Nephron progenitor cell (in vitro differentiated cells): ENCODE measurements at places on chromosomes 12 and 14.

GRCh38 chr12:77031745-77032144 is 33.6 kb downstream of the E2F7 start:
- no peak for DNase-seq

- DNase-seq, result no peak
Observed at GRCh38 chr12:109827566-109828550, 5.3 kb downstream of the TRPV4 start.

DNA sequence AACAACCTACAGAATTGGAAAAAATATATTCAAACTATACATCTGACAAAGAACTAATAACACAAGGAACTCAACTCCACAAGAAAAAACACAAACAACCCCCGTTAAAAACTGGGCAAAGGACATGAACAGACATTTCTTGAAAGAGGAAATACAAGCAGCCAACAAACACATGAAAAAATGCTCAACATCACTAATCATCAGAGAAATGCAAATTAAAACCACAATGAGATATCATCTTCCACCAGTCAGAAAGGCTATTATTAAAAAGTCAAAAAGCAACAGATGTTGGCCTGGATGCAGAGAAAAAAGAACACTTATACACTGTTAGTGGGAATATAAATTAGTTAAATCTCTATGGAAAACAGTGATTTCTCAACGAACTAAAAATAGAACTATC is 82.6 kb upstream of the CCDC91 start:
- DNase-seq, result no peak

GRCh38 chr12:21599143-21599999 is 5.3 kb downstream of the GYS2 start:
- no peak for DNase-seq

GRCh38 chr12:45828402-45828801 is 98.9 kb downstream of the ARID2 start:
- no peak for DNase-seq

DNA sequence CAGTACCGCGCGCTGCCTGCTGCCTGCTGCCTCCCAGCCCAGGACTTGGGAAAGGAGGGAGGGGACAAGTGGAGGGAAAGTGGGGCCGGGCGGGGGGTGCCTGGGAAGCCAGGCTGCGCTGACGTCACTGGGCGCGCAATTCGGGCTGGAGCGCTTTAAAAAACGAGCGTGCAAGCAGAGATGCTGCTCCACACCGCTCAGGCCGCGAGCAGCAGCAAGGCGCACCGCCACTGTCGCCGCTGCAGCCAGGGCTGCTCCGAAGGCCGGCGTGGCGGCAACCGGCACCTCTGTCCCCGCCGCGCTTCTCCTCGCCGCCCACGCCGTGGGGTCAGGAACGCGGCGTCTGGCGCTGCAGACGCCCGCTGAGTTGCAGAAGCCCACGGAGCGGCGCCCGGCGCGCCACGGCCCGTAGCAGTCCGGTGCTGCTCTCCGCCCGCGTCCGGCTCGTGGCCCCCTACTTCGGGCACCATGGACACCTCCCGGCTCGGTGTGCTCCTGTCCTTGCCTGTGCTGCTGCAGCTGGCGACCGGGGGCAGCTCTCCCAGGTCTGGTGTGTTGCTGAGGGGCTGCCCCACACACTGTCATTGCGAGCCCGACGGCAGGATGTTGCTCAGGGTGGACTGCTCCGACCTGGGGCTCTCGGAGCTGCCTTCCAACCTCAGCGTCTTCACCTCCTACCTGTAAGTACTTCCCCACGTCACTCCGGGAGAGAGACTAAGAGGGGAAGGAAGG is at the start of gene LGR5:
Gene LGR5 (plus strand): TSS at position 186 of the 732 bp plus-strand sequence. CDS start 283 bp downstream, at position 469.
- peak; percentile 83 for DNase-seq
